ENCODE measurements at places on chromosomes 2 and 18.
A peak's percentile ranks its signal among the peaks of the same experiment; 100 is the strongest.

GRCh38 chr2:165584126-165584654 is 114.7 kb downstream of the CSRNP3 start:
- no peak overlapping the region for H3K4me3 ChIP-seq
- no peaks in the 10 kb centered on the region for H3K36me3 ChIP-seq
- no peak for DNase-seq
- no peaks in the 10 kb centered on the region for H3K27me3 ChIP-seq

- H3K4me1 ChIP-seq, result no peaks in the 10 kb centered on the region
- H3K27ac ChIP-seq, result no peak overlapping the region
- no peak overlapping the region for H3K4me3 ChIP-seq
- H3K27me3 ChIP-seq, result no peaks in the 10 kb centered on the region
- no peak for DNase-seq
- no peaks in the 10 kb centered on the region for H3K36me3 ChIP-seq
Measured at GRCh38 chr18:47870605-47871004, 59.9 kb downstream of the SMAD2 start.

DNA sequence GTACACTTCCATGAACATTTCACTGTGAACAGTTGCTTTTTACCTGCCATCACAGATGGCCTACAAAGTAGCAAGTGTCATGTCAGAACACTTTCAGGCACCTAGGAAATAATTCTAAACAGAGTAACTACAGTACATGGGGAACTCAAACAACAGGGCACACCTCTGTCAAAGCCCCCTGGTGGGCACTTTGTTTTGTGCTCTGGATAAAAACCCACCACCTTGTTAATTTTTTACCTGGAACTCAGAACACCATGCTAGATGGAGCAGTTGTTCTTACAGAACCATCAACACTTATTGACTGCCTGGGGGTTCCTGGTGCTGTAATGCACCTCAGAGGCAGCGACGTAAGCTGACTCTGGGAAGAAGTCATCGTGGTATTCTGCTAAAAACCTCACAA is 2.3 kb downstream of the MSL3B start:
- H3K4me1 ChIP-seq, result peaks cover 5% of the 10 kb centered on the region
- no peak overlapping the region for H3K4me3 ChIP-seq
- DNase-seq, result no peak
- peaks cover 3% of the 10 kb centered on the region for H3K36me3 ChIP-seq
- H3K27me3 ChIP-seq, result no peaks in the 10 kb centered on the region

- no peaks in the 10 kb centered on the region for H3K36me3 ChIP-seq
- no peaks in the 10 kb centered on the region for H3K27me3 ChIP-seq
- DNase-seq, result no peak
- H3K27ac ChIP-seq, result no peak overlapping the region
- H3K4me1 ChIP-seq, result peaks cover 1% of the 10 kb centered on the region
- no peak overlapping the region for H3K4me3 ChIP-seq
Measured at GRCh38 chr2:2570871-2571270, 239.8 kb upstream of the MYT1L start.

GRCh38 chr2:38933653-38934052 is 44.0 kb downstream of the ARHGEF33 start:
- H3K4me1 ChIP-seq, result no peaks in the 10 kb centered on the region
- no peak overlapping the region for H3K4me3 ChIP-seq
- H3K36me3 ChIP-seq, result no peaks in the 10 kb centered on the region
- no peak for DNase-seq

DNA sequence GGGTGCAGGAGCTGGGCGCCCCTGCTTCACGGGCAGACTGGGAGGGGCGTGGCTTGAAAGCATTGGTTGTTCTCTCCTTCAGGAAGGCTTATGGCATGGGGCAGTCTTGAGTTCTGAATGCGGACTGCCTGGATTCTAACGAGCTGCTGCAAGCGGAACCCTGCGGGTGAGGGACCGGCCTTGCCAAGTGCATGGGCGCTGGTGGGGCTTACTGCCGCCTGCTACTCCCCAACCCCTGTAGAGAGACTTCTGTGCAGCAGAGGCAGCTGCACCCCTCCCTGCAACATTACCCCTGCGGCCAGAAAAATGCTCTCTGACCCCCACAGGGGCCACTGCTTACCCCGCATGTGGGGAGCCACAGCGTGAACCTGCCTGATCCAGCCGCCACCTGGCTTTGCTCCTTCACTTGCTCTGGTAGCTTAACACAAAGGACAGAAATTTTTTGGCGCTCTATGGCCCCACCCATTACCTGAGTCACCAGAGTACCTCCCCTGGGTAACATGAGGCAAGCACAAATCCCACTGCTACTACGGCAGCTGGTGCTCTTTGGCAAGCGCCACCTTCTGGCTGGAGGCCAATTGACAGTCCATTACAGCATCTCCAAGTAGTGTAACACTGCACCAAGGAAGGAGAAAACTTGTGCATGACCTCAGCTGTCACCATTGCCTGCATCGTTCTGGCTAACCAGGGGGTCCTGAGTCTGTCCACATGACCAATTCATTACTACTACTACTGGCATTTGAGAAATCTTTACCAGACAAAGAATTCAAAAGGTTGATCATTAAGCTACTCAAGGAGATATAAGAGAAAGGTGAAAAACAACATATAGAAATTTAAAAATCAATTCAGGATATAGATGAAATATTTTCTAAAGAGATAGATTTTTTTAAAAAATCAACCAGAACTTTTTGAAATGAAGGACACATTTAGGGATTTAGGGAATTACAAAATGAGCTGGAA is 35.4 kb downstream of the MYL12B start:
- H3K27me3 ChIP-seq, result no peaks in the 10 kb centered on the region
- H3K36me3 ChIP-seq, result no peaks in the 10 kb centered on the region
- peaks cover 10% of the 10 kb centered on the region for H3K4me1 ChIP-seq
- peak; percentile 96 for DNase-seq
- H3K4me3 ChIP-seq, result peak overlapping the region; percentile 57

DNA sequence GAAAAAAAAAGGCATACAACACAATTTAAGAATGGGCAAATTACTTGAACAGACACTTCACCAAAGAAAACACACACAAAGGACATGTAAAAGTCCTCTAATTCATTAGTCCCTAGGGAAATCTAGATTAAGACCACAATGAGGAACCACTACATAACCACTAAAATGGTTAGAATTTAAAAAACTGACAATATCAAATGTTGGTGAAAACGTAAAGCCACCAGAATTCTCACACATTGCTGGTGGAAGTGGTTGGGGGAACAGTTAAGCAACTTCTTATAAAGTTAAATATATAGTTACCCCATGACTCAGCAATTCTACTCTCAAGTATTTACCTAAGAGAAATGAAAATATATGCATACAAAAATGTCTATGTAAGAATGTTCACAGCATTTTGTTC is 11.8 kb downstream of the RTN4 start:
- no peaks in the 10 kb centered on the region for H3K27me3 ChIP-seq
- no peaks in the 10 kb centered on the region for H3K4me1 ChIP-seq
- no peak overlapping the region for H3K27ac ChIP-seq
- H3K4me3 ChIP-seq, result no peak overlapping the region

DNA sequence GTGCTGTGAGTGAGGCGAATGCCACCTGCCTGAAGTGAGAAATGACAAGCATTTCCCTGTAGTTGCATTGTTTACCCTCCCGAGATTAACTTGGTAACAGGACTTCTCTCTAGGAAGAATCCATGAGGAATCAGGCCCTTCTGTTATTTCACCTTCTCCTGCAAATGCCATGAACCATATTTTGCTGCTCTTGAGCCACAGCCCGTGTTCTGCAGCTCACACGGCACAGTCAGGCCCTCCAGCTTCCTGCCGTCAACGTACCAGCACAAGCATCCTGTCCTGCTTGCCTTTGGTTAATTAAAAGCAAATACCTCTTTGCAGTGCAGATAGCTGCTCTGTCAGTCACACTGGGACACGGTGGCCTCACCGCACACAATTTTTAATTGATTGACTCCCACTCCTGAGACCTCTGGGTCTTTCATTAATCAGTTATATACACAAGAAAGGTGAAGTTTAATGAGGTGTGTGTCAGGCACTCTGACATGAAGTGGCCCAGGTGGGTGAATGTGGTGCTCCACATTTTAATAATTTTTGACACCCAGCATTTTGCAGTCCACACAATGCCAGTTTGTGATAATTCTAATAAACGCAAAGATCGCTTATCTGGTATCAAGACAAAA is 95.3 kb upstream of the ASB18 start:
- no peak for DNase-seq
- no peak overlapping the region for H3K4me3 ChIP-seq
- H3K27me3 ChIP-seq, result no peaks in the 10 kb centered on the region
- no peak overlapping the region for H3K27ac ChIP-seq
- H3K4me1 ChIP-seq, result no peaks in the 10 kb centered on the region

- no peak overlapping the region for H3K4me3 ChIP-seq
- peaks cover 48% of the 10 kb centered on the region for H3K4me1 ChIP-seq
- DNase-seq, result no peak
- H3K36me3 ChIP-seq, result peaks cover 30% of the 10 kb centered on the region
- no peaks in the 10 kb centered on the region for H3K27me3 ChIP-seq
- no peak overlapping the region for H3K27ac ChIP-seq
Measured at GRCh38 chr18:13628211-13628610, 98.1 kb downstream of the FAM210A start.

Data from spinal cord (tissue), 10 donors.